SK-N-SH treated with all-trans-retinoic acid at 6 μM for 48 hours (cell line): ENCODE measurements at places on chromosomes 5 and 9.

- ATAC-seq = peak; percentile 76
These were observed 282.2 kb downstream of the CWC27 start for GRCh38 chr5:65050826-65051498.

DNA sequence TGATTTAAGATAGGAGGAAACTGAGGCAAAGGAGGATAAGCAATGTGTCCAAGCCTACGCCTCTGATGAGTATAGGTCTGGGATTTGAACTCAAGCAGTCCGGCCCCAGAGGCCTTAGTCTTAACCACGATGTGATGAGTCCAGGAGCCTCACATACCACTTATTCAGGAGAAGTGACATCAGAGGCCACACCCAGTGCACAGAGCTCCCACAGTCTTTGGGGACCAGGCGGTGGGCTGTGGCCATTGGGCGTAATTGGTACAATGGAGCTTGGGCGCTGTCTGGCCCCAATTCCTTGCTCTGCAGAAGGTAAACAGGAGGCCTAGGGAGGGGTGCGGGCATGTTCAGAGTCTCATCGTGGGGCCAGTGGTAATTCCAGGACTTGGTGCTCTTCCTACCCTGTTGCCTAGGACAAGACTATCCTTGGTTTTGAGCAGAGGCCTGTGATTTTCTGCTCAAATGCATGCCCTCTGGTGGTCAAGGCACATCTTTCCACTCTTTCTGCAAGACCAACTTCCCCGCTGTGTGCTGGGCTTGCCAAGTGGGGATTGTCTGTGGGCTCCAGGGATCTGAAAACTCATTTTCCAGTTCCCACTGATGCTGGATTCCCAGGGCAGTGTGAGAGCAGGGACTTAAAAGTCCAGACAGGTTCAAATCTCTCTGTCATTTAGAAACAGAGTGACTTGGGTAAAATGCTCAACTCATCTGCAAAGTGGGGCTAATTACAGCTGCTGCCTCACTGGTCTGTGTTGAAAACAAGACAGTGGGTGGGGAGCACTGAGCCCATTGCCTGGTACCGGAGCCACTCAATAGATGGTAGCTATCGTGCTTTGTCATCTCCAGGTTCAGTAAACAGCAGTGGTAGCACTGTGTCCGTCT lies 15.8 kb downstream of the NDST1 start:
- peak; percentile 95 for ATAC-seq

DNA sequence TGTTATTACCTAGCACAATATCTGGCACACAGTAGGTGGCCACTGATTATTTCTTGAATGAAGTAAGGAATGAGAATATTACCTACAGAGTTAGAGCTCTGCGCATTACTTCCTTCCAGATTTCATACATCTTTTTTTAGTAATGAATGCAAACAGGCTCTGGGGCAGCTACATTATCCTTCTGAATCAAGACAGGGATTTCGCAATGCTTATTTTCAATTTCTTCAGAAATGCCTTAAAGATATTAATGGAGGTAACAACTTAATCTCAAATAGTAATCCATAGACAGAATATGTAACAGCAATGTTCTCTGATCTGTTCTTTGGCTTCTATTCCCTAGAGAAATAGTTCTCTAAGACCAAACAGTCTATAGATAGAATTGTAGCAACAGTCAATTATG lies 32.6 kb downstream of the CDKN2A start:
- no peak for ATAC-seq

DNA sequence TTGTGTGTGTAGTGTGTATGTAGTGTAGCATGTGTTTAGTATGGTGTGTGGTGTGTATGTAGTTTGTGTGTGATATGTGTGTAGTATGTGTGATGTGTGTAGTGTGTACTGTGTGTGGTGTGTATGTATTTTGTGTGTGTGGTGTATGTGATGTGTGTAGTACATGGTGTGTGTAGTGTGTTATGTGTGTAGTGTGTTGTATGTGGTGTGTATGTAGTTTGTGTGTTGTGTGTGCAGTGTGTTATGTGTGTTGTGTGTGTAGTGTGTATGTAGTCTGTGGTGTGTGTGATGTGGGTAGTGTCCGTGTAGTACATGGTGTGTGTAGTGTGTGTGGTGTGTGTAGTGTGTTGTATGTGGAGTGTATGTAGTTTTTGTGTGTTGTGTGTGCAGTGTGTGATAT lies 40.0 kb downstream of the SYK start:
- no peak for ATAC-seq

GRCh38 chr5:133962801-133963476 lies 5.5 kb downstream of the C5orf15 start:
- no peak; the same call in 2 of the 3 replicates for ATAC-seq

GRCh38 chr5:58135571-58136335 lies 324.1 kb downstream of the PLK2 start:
- no peak for ATAC-seq

DNA sequence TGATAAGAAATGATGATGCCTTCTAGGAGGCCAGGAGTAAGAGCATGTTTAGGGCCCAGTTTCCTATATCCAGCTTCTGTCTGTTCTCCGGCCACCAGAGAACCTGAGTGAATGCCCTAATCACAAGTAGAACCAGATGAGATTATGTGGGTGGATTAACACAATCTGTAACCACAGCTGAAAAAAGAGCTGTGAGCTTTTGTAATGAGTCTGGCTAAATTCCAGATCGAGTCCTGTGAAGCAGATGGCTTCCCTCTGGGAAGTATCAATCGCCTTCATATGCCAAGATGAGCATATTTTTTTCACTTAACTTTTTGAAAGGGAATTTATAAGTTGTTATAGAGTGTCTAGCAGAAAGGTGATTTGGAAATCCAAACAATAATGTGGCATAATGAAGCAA lies 99.8 kb downstream of the NNT start:
- ATAC-seq = no peak

GRCh38 chr9:110142253-110142652 lies 65.7 kb downstream of the C9orf152 start:
- no peak for ATAC-seq

DNA sequence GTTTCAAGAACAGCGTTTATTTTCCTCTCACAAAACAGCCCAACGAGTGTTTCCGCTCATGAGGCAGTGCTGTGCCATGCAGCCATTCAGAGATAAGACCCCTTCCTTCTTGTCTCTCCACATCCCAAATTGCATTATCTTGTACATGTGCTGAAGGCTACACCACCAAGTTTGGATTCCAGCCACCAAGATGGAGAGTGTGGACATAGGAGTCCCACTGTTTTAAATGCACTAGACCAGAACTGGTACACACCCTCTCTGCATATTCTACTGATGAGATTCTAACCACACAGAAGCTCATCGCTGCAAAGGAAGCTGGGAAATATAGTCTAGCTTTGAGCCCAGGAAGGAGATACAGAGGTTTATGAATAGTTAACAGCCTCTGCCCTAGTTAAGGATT lies 509.4 kb downstream of the NFIB start:
- ATAC-seq = no peak

GRCh38 chr9:116726602-116727001 lies 39.5 kb downstream of the TRIM32 start:
- no peak for ATAC-seq

- ATAC-seq = no peak
These were observed 41.0 kb downstream of the CYFIP2 start for GRCh38 chr5:157306692-157307471.

GRCh38 chr5:143516249-143516648 lies 112.8 kb upstream of the NR3C1 start:
- peak; percentile 18; the same call in 2 of the 3 replicates for ATAC-seq

- ATAC-seq = no peak
These were observed 318.8 kb downstream of the ACTL7B start for GRCh38 chr9:108536836-108537601.

- ATAC-seq = peak; percentile 89
These were observed 2.2 kb downstream of the AKNA start for GRCh38 chr9:114385397-114386181.

GRCh38 chr5:127585661-127586060 lies 63.2 kb upstream of the CTXN3 start:
- no peak for ATAC-seq

DNA sequence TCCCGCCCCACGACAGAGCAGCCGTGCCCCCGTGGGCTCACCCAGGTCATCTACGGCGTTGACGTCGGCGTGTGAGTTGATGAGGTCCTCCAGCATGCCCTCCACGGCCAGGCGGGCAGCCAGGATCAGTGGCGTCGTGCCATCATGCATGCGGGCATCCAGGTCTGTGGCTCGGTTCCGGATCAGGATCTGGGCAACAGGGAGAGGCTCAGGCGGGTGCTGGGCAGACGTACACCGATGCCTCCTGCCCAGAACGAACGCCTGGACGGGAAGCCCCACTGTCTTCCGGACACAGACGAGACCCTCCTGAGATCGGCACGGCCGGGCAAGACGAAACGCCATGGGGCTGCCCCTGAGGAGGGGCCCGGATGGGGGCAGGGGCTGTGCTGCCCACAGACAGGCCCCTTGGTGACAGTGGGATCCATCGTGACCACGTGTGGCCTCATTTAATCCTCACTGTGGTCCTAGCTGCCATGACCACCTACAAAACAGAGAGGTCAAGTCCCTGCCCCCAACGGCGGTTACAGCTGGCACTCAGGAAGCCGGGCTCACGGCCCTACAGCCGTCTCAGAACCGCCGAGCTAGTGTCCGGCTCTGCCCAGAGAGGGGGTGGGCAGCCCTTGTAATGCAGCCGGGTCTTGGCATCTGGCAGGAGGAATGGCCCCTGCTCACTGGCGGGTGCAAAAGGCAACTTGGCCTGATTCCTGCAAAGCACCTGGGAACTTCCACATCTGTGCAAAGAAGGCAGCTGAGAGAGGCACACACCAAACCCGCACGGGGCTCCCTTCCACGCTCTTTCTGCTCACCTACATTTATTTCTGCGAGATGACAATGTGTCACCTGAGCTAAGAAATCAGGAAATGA lies 16.5 kb upstream of the SEC16A start:
- ATAC-seq = no peak

GRCh38 chr5:120405923-120406322 lies 58.2 kb upstream of the PRR16 start:
- ATAC-seq = peak; percentile 78

DNA sequence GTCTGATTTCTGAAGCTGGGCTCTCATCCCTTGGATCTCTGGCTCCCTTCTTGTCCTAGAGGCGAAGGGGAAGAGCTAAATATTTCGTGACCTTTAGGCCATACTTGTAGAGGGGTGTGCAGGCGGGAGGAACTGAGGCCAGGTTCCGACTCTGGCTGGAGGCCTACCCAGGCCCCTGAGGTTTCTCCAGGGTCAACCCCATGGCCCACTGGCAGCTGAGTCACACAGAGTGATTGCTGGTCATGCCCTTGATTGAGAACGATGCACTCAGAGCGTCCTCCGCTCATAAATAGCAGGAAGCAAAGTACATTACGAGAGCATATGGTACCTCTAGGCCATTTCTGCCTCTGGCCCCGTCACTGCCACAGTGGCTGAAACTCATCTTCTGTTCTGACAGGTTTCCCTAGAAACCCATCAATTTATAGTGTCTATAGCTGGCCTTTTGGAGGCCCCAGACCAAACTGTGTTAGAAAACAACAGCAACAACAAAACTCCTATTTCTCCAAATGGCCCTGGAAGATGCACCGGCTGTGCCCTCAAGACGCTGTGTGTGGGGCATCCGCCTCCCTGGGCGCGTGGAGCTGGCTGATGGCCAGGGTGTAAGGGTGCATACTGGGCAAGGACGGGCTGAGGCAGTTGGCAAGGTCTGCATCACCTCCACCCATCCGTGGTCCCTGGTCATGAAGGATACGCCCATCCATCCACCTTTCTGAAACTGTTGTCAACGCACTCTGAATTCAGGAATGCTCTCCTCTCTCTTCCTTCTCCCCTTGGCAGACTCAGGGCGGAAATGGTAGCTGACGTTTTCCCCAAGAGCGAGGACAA lies 32.9 kb upstream of the FCN1 start:
- no peak for ATAC-seq

- ATAC-seq = no peak
These were observed 43.0 kb downstream of the ARHGAP26 start for GRCh38 chr5:142813220-142813619.

GRCh38 chr5:177176175-177176711 lies 42.7 kb downstream of the NSD1 start:
- ATAC-seq = no peak

- no peak for ATAC-seq
These were observed 8.1 kb downstream of the AK3 start for GRCh38 chr9:4732890-4733289.

GRCh38 chr9:3337515-3338225 lies 188.1 kb downstream of the RFX3 start:
- ATAC-seq = peak; percentile 99

- no peak; the same call in 2 of the 3 replicates for ATAC-seq
These were observed 299.1 kb upstream of the EFNA5 start for GRCh38 chr5:107969847-107970246.

GRCh38 chr5:65539827-65540226 lies 23.1 kb downstream of the CENPK start:
- ATAC-seq = no peak

GRCh38 chr9:135661816-135662560 lies 1.1 kb upstream of the LCN9 start:
- ATAC-seq = no peak

DNA sequence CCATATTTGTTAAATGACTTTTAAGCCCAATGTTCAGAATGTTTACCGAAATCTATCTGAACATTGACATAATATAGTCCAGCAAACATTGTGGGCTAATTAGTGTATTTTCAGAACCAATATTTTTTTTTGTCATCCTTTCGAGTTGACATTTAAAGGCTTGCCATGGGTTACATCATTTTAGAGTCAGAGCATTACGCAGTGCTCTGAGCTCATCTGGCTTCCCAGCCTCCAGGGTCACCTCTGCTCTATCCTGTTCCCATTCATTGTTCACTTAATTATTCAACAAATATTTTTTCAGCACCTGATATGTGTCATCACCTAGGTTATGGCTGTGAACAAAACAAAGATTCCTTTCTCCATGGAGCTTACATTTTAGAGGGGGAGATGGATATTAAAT lies 80.2 kb downstream of the SREK1 start:
- no peak for ATAC-seq

DNA sequence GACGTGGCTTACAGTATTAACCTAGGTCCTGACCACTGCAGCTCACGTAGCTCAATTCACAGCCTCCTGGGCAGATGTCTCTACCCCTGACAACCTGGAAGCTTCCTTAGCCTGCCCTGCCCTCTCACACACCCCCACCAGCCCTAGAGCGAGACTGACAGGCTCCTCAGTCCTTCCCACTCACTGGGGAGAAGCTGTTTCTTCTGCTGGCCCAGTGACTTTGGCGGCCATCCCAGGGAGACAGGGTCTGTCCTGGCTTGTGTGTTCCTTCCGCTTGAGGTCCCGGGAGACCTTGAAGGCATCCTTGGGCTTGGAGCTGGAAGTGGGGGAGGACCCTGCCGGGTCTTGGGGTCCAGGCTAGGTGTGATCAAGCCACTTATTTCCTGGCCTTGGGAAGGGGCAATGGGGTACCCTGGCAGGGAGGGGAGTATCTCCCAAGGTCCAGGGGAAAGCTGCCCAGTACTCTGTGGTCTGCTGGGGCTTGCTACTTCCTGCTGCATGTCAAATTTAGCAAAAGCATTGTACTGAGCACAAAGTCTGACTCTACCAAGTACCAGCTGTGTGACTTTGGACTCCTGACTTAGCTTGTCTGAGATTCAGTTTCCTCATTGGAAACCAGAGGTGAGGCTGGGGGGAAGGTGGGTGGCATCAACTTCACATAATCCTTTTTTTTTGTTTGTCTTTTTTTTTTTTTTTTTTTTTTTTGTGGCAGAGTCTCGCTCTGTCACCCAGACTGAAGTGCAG lies 1.9 kb downstream of the MIGA2 start:
- no peak for ATAC-seq

GRCh38 chr9:89980600-89980999 lies 375.8 kb downstream of the GADD45G start:
- no peak for ATAC-seq
